ENCODE measurements at places on chromosomes 11 and 22.

GRCh38 chr11:126506789-126507188 lies 151.3 kb downstream of the ST3GAL4 start:
- no peak for DNase-seq

GRCh38 chr11:403761-404431 lies 9.9 kb downstream of the PKP3 start:
- DNase-seq, result no peak

DNA sequence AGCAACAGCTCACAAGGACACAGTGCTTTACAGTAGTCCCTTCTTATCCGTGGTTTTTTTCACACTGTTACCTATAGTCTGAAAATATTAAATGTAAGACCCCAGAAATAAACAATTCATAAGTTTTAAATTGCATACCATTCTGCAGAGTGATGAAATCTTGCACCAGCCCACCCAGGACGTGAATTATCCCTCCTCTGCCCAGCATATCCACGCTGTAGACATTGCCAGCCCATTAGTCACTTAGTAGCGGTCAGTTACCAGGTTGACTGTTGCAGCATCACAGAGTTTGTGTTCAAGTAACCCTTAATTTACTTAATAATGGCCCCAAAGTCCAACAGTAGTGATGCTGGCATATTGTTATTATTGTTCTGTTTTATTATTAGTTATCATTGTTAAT lies 3.6 kb downstream of the CLTCL1 start:
- no peak for DNase-seq

DNA sequence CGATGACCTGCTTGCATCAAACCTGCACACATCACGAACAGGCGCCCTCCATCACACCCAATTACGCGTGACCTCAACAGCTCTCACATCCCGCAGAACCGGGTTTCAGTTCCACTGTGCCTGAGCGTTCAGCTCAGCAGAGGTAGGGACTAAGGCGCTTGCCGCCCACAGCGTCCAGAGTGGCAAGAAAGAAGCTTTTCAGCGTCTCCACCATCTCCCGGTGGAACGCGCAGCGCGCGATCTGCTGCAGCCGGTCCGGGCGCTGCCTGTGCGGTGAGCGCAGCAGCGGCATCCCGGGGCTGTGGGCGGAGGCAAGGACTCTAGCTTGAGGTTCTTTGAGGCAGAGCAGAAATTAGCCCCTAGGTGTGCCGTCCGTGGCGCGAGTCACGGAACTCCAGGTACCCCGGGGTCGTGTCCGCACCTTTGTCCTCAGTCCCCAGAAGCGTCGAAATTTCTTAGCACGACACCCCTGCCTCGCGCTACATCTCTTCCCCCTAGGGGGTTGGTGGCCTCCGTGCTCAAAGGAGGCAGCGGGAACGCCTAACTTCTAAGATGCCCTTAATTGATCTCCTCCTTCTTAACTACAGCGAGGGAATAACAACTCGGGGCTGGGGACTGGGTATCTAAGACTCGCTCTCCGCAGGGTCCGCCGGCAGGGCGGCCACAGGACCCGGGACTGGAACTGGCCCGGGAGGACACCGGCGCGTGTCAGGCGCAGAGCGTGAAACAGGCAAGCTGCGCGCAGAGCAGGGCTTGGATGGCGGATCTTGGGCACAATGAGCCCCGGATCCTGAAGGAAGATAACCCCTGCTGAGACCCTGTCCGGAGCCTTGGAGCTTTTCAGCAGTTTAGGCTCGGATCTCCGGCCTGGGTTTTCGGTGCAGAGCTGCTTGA lies 1.7 kb upstream of the CALCA start:
- no peak for DNase-seq

GRCh38 chr11:8597182-8597581 lies 3.2 kb upstream of the STK33 start:
- no peak for DNase-seq

DNA sequence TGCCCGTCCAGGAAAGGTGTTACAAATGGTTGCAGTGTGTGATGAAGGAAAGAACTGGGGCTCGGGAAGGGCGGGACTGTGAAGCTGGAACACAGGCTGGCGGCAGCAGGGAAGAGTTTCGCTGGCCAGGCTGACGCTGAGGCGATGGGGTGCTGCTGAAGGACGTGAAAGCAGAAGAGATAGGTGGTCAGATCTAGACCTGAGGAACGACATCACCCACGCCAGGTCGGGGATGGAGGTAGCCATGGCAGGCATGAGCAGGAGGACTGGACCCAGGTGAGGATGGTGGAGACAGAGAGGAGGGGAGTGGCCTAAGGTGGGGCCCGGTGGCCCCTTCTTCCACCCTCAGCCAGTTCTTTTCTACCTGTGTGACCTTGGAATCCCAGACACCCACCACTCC lies 9.1 kb downstream of the CDC42EP2 start:
- DNase-seq, result no peak

DNA sequence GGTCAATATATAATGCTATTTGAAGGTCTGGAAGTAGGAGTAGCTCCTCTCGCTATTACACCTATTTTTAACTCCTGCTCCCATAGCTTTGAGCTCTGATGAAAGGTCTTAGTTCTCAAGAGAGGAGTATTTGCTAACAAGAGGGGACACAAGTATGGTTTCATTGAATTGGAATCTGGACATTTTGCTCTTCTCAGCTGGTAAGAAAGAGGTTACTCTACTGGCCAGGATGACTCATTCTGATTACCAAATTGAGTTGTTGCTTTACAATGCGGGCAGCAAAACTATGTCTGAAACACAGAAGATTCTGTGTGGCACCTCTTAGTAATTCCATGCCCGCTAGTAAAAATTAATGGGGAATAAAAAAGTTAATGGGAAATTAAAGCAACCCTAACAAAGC lies 63.6 kb upstream of the EP300 start:
- no peak for DNase-seq

GRCh38 chr11:81331088-81331487 lies 1402.6 kb downstream of the FAM181B start:
- no peak for DNase-seq

DNA sequence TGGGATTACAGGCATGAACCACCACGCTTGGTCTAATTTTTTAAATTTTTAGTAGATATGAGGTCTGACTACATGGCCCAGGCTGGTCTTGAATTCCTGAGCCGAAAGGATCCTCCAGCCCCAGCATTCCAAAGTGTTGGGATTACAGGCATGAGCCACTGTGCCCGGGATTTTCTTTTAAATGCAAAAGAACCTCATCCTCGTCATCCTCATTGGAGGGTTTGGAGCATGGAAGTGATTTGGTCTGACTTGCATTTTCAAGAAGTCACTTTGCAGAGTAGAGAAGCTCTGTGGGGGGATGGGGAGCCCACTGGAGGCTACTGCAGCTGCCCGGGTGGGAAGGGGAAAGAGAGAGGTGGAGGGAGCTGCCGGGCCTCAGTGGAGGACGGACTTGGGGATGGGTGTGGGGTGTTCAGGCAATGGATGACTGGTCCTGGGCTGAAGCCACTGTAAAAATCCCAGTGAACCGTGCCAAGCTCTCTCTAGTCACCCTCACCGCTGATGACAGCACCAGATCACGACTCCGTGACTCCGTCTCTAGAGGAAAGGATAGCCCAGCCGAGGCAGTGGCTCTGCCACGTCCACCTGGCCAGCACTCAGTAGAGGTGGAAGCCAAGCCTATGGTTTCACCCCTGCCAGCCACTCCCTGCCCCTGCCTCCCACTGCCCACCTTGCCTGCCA lies 32.8 kb upstream of the SLC22A12 start:
- DNase-seq, result no peak

- no peak for DNase-seq
Measured at GRCh38 chr11:84906995-84907394, 720.1 kb downstream of the DLG2 start.

DNA sequence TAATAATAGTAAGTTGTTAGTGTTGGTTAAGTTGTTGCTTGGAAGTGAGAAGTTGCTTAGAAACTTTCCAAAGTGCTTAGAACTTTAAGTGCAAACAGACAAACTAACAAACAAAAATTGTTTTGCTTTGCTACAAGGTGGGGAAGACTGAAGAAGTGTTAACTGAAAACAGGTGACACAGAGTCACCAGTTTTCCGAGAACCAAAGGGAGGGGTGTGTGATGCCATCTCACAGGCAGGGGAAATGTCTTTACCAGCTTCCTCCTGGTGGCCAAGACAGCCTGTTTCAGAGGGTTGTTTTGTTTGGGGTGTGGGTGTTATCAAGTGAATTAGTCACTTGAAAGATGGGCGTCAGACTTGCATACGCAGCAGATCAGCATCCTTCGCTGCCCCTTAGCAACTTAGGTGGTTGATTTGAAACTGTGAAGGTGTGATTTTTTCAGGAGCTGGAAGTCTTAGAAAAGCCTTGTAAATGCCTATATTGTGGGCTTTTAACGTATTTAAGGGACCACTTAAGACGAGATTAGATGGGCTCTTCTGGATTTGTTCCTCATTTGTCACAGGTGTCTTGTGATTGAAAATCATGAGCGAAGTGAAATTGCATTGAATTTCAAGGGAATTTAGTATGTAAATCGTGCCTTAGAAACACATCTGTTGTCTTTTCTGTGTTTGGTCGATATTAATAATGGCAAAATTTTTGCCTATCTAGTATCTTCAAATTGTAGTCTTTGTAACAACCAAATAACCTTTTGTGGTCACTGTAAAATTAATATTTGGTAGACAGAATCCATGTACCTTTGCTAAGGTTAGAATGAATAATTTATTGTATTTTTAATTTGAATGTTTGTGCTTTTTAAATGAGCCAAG lies 2.7 kb downstream of the NEAT1 start:
- DNase-seq, result peak; percentile 45
